ENCODE measurements at places on chromosomes 3 and 15. TPM values are rescaled to one million over a fixed set of nuclear protein-coding genes. Genes with fewer than 3 reads are reported as not detected.

The TAGLN3 gene
- polyA plus RNA-seq, result 3.5 TPM

The HTR3D gene
- polyA plus RNA-seq, result not detected

The ATP2B2 gene
- polyA plus RNA-seq, result 0.48 TPM

The HAPLN3 gene
- 2.2 TPM for polyA plus RNA-seq

The SLC28A1 gene
- polyA plus RNA-seq, result 3.8 TPM

DNA sequence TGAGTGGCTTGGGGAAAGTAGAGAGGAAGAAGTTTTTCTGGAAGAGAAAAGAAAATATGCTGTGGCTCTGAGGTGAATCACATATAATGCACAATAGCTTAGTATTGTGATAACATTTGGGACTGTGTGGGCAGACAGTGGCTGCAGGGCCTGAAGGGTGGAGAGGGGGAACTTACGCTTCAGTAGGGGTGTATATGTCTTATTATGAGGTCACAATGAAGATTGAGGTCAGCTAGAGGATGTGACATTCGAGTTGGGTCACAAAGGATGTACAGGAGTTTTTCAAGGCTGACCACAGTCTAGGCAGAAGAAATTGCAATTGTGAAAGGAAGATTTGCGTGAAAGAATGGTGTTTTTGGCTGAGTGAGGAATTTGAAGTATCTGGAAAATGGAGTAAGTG is 414.8 kb downstream of the LPP start:
- no peak for DNase-seq

DNA sequence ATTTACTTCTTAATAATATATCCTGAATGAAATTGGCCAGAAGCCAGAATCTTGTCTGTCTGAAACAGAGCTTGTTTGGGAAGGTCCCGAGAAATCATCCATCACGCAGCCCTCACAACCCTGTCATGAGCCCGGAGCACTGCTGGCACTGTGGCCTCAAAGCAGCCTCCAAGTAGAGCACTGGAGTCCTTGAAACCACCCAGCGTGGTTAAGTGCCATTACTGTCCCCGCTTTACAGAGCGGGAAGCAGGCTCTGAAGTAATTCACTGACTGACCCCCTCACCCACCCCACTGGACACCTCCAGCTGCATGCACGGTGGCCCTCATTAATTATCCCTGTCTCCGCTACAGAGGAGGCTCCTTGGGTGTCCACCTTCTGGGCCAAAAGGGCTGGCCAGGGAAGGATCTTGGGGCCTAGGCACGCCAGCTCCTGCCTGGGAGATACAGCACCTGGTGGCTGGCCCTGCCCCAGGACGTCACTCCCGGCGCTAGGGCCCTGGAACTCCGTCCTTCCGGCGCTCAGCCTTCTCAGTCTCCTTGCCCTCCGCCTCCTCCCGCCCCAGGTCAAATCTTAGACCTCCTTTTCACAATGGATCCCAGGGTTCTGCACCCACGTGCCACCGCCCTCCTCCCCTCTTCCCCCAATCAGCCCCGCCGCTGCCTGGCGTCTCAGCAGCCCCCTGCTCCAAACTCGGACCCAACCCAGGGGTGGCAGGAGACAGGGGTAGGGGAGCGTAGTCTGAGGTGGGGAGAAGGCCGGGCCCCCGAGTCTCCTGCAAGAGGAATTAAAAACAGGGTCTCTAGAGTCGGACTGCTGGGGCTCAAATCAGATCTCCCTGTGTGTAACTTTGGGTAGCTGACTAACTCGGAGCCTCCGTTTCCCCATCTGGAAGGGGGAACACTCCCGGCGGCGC is 1.1 kb downstream of the TKT start:
- DNase-seq, result no peak

DNA sequence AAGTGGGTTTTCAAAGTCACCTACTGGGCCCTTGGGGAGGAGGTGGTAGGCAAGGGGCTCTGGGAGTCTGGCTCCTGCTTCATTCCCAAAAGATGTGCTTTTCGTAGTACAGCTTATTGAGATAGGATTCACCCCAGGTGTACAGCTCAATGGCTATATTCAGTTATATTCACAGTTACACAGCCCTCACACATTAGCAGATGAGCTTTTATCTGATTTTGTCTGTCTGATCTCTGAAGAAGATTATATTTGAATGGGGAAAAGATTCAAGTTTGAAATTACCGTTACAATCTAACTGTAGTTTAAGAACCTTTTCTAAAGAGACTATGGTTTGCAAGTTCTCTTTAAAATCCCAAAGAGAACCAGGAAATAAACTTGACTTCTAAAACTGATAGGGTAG is 27.3 kb downstream of the PXYLP1 start:
- DNase-seq, result no peak

GRCh38 chr3:69092030-69092516 is 7.3 kb downstream of the ARL6IP5 start:
- DNase-seq, result no peak

DNA sequence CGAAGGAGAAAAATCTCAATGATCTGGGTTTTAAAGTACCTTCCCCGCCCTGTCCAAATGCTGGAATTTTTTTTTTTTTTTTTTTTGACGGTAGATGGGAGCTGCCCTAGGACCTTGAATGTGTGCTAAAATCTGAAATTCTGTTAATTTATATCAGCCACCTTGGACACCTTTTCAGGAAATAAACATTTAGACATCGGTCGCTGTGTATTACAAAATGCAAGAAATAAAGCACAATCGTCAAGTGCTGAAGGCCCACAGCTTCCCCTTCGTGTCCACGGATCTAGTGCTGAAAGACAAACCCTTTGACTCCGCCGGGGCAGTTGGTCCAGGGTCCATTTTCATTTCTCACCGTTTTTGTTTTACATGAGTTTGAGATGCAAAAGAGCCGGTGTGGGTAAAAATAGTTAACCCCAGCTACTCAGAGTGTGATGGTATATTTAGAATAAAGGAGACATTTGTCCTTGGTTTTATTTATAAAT is 90.2 kb upstream of the CHD2 start:
- no peak for DNase-seq

GRCh38 chr15:60536951-60537350 is 58.0 kb upstream of the ICE2 start:
- DNase-seq, result no peak

- DNase-seq, result no peak
Observed at GRCh38 chr3:133371181-133371580, 28.7 kb upstream of the BFSP2 start.

Measured in left renal pelvis (tissue), 4 donors.